LHCN-M2 (cell line): ENCODE measurements at places on chromosomes 11 and 22. TPM values are rescaled to one million over a fixed set of nuclear protein-coding genes. Genes with fewer than 3 reads are reported as not detected.

DNA sequence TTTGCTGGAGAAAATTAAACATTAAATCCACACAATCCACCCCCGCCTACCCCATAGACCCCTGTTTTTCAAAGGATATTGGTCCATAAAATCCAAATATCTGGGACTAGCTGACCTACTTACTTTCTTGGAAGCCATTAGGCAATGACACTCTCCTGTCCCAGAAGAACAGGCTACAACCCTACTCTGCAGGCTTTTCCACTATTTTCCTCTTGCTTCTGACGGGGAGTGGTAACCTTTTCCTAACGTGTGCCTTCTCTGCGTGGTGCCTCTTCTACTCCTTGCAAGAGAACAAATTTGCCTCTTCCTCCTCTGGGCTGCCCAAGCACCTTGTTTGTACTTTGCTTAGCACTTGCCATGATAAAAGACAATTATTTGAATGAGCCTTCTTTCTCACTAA lies 51.6 kb downstream of the UBASH3B start:
- DNase-seq = no peak

- no peak for DNase-seq
These were observed 25.0 kb downstream of the CASP12 start for GRCh38 chr11:104873252-104873651.

GRCh38 chr11:48066881-48067800 lies 86.8 kb downstream of the PTPRJ start:
- no peak for DNase-seq

Gene TSPAN32
- total RNA-seq = not detected in 2 replicates

- peak; percentile 11 for DNase-seq
These were observed 2.6 kb downstream of the BAIAP2L2 start for GRCh38 chr22:38107692-38108515.

DNA sequence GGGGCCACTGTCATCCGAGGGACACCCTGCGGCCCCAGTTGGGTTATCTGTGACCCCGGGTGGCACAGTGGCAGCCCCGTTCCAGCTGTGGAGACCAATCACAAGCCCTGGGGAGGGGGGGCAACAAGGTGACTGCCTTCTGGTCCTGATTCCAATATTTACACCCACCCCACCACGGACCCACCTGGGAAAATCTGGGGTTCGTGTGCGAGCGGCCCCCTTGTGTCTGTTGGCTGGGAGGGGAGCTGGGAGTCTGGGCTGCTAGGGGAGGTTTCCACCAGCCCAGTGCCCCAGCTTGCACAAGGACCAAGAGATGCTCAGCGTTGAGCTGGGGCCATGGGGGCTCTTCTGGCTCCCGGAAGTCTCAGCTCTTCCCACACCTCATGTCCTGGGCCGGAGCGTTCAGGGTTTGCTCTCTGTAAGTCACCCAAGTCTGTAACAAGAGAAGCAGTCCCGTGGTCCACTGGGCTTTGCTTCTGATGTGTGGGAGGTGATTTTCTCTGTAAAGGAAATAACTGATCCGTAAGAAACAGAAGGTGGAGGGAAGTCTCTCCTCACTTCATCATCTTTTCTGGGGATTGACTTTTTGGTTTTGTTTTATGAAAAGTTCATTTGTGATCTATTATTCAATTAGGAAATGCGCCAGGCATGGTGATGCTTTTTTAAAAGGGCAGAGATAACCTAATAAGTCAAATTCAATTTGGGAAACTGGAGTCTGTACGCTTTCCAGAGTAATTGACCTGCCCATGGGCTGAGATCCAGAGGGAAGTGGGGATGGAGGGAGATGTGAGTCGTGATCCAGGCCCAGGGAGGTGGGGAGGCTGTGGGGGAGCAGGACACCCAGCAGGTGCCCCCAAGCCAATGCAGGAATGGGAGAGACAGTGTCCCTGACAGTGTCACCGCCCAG lies 22.4 kb upstream of the GAL start:
- no peak for DNase-seq

DNA sequence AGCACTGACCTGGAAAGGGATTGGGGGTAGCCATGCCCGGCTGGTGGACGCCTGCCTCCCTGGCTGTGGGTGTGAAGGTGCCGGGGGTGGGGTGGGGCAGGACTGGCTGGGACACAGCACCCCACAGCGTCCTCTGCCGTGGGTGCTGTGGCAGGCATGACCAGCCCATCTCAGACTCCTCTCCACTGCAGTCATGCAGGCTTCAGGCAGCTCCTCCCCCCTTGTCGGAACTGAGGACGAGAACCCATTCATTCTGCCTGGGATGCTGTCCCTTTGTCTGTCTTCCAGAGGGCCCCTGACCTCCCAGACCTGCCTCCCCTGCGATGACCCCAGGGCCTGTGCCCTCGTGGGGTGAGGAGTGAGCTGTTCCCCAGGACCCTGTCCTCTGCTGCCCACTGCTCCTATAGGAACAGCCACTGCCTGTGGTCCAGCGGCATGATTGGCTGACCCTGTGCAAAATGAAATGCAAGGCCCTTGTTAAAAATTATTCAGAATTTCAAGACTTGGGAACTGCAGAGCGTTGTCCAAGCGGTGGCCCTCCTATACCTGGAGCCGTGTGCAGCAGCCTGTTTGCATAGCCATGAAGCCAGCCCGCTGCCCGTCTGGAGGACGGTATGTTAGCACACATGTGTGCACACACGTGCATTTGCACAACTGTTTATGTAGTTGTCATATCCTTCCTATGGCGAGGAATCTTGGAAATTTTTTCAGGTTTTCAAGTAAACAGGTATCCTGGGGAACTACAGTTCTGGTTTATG lies 1122.3 kb downstream of the BRD1 start:
- no peak for DNase-seq

DNA sequence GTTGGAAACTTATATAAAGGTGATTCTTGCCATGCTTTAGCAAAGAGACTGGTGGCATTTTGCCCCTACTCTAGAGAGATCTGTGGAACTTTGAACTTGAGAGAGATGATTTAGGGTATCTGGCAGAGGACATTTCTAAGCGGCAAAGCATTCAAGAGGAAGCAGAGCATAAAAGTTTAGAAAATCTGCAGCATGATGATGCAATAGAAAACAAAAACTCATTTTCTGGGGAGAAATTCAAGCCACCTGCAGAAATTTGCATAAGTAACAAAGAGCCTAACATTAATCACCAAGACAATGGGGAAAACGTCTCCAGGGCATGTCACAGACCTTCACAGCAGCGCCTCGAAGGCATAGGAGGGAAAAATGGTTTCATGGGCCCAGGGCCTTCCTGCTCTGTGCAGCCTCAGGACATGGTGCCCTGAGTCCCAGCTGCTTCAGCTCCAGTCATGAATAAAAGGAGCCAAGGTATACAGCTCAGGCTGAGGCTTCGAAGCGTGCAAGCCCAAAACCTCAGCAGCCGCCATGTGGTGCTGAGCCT lies 83.4 kb downstream of the MRTFA start:
- no peak for DNase-seq

DNA sequence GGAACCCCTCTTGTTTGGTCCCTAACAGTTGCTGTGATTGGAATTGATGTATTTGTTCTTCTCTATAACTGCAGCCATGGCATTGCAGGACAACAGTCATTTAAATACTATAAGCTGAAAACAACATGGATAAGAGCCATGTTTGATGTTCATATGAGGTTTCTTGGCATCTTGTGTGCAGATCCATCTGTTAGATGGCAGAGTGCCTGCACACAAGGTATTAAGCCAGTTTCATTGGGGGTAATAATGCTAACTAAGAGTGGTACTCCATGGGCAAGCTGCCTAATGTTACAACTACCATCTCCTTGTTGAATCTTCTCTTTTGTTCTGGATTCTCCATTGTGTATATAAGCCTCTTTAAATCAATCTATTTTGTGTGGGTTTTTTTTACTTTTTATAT lies 206.0 kb upstream of the CHORDC1 start:
- no peak for DNase-seq

Gene VPREB1
- total RNA-seq = not detected in 2 replicates

GRCh38 chr11:81993755-81994154 lies 739.9 kb downstream of the FAM181B start:
- DNase-seq = no peak

DNA sequence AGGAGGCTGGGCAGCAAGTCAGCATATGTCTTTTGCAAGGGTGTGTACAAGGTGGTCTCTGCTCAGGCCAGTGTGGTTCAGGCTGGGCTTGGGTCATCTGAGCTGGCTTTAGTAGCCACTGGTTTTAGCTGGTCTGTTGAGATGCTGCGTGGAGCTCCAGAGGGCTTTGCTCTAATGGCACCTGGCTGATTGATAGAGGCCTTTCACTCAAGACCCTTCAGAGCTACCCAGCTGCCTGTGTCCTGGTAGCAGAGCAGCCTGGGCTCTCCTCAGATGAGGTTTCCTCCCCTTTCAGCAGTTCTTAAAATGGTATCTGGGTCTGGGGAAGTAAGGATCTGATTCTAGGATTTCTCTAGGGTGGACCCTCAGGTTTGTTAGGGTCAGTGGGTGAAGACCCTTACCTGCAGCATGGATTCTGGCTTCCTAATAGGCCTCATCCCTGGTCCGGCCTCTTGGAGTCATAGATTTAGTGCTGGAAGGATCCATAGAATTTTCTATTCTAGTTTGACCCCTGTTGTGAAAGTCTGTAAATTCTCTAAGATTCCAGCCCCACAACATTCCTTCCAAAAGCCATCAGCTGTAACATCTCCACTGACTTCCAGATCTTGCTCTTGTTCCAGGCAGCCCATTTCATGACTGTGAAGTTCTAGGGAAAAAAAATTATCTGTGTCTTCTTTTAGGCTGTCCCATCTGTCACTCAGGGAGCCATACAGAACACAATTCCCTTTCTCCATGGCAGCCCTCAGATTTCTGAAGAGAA lies 190.2 kb upstream of the ZBED5 start:
- DNase-seq = no peak

GRCh38 chr11:95414217-95414616 lies 183.2 kb upstream of the SESN3 start:
- DNase-seq = no peak

DNA sequence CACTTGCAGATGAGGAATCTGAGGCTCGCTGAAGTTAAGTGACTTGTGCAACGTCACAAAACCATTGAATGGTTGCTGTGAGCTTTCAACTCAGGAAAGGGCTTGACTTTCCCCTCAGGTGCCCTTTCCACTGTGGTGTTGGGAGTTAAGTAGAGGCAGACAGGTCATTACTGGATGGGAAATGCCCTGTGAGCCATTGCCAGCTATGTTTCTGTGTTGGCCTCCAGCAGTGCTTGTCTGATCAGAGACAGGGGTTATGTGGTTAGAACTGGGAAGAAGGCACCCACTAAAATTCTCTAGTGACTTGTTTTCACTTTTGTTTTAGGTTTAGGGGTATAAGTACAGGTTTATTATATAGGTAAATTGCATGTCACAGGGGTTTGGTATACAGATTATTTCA lies 96.6 kb downstream of the FDX1 start:
- DNase-seq = no peak

- peak; percentile 90 for DNase-seq
These were observed 12.7 kb downstream of the MYO18B start for GRCh38 chr22:25754527-25755202.

DNA sequence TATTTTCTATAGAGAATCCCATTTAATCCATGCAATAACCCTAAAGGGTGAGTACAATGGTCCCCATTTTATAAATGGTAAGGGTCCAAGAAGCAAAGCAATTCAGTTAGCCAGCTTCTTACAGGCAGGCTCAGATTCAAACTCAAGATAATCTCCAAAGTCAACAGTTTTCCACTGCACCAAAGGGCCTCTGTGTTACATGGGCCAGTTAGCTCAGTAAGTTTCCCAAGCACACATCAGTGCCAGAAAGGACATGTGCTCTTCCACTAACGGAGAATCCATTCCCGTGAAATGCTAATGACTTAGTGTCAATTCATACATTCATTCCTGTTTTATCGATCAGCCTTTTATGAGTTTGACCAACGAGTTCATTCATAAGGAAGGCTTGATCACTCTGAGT lies 11.0 kb downstream of the SLC43A1 start:
- no peak for DNase-seq

GRCh38 chr22:43848366-43849171 lies 13.7 kb downstream of the SULT4A1 start:
- DNase-seq = no peak

Gene ACCSL
- total RNA-seq = not detected in 2 replicates

- DNase-seq = no peak
These were observed 267.2 kb downstream of the DCDC1 start for GRCh38 chr11:31102316-31102715.

Gene SPI1
- not detected in 2 replicates for total RNA-seq

- DNase-seq = no peak
These were observed 967.5 kb downstream of the NTM start for GRCh38 chr11:132337819-132338416.

Gene CTSF
- 25.1 and 28.9 TPM in 2 replicates for total RNA-seq

DNA sequence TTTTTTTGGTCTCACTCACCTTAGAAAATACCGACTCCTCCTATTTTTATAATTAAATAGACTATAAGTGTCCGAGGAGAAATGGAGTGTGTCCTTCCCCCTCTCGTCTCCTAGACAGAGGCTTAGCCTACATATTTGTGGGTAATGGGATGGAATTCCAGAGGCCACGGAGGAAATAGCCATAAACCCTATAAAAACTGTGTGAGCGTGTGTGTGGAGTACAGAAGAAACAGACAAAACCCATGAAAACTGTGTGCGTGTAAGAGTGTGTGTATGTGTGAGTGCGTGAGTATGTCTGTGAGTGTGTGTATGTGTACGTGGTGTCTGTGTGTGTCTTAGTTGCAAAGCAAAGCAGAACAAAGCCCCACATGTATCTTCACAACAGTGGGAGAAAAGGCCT lies 883.5 kb downstream of the OPCML start:
- no peak for DNase-seq

DNA sequence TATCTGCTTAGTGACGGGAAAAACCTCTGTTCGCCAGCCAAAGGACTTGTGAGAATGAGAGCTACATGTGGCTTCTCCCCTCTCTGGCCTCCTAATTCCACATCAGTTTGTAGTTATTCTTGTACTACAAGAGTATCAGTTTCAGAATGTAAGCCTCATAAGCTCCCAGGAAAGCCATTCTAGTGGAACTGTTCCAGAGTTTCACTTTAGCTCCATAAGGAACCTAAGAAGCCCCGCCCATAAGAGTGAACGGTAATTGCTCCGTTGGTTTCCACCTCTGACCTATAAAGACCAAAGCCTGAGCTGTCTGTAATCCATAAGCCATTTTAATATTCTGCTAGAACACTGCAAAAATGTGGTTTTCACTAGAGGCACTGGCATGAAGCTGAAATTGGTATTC lies 53.0 kb downstream of the SIK3 start:
- peak; percentile 70 for DNase-seq

Gene ARHGAP8
- not detected in 2 replicates for total RNA-seq

DNA sequence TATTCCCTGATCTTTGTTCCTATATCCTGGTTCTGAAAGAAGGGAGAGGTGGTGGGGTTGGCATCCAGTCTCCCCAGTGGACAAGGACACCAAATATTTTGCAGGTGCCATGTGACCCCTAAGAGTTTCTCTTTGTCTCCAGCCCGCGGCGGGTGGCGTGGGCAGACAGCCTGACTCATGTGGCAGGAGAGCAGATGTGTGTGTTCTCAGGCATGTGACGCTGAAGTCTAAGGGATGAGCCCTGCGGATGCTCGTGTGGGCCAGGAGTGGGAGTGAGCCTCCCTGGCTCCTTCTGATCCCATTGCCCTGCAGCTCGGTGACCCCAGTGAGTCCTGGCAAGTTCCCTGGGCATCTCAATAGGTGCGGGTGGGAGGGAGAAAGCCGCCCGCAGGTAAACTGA lies 94.8 kb upstream of the TBCEL start:
- peak; percentile 8 for DNase-seq

GRCh38 chr22:46369716-46370583 lies 34.4 kb downstream of the TRMU start:
- no peak for DNase-seq

Gene MYRF
- 0.17 and 0.26 TPM in 2 replicates for total RNA-seq
